ENCODE measurements at places on chromosomes 12 and 14.

- DNase-seq = no peak
Observed at GRCh38 chr12:63317880-63318279, 166.9 kb upstream of the AVPR1A start.

GRCh38 chr12:54937376-54937775, 47.2 kb downstream of the TESPA1 start:
- no peak for DNase-seq

DNA sequence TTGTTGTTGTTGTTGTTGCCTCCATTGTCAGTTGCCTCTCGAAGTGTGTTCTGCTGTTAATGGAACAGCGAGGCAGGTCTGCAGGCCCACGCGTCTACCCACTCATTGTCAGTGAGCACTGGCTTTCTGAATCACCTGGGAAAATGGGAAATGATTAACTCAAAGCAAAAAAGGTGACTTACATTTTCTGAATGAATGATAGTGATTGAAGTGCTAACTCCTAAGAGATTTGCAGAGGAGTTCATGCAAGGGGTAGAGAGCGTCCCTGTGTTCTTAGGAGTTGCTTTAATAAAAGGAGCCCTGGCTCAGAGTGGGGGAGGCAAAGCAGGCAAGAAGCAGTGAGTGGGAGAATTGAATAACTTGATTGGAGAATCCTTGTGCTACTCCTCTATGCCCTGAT, 177.6 kb downstream of the CAND1 start:
- DNase-seq = no peak

DNA sequence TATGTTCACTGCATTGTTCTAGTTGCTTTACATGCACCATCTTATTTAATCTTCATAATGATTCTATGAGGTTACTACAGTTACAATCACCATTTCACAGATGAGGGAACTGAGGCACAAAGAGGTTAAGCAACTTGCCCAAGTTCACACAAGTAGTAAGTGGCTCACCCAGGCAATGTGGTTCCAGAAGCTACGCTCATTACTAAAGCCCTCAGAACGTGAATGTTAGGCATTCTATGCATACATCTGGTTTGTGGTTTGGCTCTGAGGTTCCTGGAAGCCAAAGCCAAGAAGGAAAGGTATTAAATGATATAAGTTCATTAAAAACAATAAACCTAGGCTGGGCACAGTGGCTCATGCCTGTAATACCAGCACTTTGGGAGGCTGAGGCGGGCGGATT, 14.4 kb upstream of the VRTN start:
- no peak for DNase-seq

GRCh38 chr12:2891240-2892053, 756 bp downstream of the TULP3 start:
- no peak for DNase-seq

DNA sequence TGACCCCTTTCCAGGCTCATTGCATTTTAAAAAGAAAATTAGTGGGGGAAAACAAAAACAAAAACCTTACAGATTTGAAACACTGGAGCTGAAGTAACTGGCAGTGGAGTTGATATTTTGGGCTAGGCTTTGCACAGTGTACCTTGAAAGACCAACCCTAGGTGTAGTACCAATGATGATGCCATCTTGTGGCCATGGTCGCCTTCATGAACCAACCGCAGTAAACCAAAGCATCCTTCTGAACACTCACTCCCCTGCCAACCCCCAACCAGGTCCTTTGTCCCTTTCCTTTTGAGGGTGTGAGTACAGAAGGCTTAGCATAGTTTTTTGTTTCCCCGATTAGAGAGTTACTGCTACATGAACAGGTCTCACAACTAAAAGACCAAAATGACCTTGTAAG, 5.9 kb downstream of the TOMM20L start:
- DNase-seq = no peak

DNA sequence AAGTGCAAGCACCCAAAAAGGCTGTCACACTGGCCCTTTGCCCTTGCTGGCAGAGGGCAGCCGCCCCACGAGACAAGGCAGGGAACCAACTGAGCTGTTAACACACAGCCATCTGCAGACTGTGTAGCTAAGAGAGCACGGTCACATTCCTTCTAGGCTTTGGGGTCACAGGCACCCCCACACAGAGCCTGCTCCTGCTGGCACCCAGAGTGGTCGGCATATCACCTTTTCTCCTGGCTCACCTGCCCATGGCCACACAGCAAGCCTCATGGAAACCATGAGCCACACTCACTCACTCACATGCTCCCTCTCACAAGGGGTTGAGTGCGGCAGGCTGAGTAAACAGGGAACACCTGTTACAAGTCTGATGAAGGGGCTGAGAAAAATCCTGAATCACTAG, 214.5 kb downstream of the PCNX1 start:
- DNase-seq = no peak

- DNase-seq = no peak
Observed at GRCh38 chr12:33427071-33427470, 12.5 kb downstream of the SYT10 start.

- DNase-seq = no peak
Observed at GRCh38 chr14:92637228-92637627, 111.2 kb downstream of the LGMN start.

DNA sequence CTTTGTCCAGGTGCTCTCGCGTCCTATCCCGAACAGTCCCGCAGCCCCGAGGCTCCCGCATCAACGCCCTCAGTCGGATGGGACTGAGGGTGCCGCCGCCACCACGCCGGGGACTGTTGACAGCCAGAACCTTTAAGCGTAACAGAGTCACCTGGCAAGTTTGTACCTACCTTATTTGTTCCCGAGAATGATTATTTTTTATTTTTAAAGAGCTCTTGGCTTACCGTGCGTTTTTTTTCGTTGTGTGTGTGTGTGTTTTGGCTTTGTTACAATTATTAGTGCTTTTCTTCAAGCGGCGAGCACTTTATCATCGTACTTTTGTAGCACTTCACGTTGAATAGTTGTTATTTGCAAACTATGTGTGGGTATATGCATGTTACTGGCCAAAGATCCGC, 463 bp downstream of the COA8 start:
- no peak for DNase-seq

- DNase-seq = no peak
Observed at GRCh38 chr14:60839057-60839456, 104.5 kb downstream of the MNAT1 start.

DNA sequence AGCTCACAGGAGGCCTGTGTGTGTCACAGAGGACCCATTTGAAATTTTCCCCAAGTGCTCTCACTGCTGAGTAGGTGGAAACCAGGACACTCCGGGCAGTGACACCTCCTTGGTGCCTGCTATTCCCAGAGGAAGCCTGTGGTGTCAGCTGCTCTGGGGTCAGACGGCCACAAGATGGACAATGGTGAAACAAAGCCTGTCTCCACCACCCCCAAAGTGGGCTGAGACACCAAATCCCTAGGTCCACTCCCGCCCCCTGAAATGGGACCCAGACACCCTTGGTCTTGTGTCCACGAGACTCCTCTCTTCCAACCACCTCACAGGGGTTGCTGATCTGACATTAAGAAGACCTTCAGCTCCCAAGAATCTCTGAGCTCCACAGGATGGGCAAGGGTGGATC, 7.0 kb downstream of the KCNH3 start:
- no peak for DNase-seq

- DNase-seq = no peak
Observed at GRCh38 chr12:11202811-11203210, 16.1 kb upstream of the TAS2R42 start.

- DNase-seq = no peak
Observed at GRCh38 chr12:80632835-80633234, 74.6 kb upstream of the MYF6 start.

DNA sequence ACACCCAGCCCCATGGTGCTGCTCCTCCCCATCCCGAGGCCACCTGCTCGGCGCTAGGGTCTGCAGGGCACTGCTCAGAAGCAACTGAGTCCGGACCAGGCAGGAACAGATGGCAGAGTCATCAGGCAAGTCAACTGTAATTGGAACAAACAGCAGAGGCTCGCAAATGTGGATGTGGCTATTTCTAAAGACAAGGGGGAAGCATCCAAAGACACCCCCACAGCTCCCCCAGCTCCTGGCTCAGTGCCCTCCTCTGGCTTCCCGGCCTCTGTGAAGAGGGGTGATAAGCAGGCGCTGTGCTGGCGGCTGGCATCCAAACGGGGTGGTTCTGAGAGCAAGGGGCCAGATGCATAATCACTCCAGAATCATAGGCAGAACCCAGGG, 125.6 kb downstream of the PIWIL1 start:
- no peak for DNase-seq

- no peak for DNase-seq
Observed at GRCh38 chr14:72141084-72141483, 208.9 kb downstream of the RGS6 start.

GRCh38 chr12:13187399-13187798, 9.1 kb upstream of the EMP1 start:
- DNase-seq = no peak
